HCT116 (cell line): ENCODE measurements at places on chromosomes 5 and 9.

DNA sequence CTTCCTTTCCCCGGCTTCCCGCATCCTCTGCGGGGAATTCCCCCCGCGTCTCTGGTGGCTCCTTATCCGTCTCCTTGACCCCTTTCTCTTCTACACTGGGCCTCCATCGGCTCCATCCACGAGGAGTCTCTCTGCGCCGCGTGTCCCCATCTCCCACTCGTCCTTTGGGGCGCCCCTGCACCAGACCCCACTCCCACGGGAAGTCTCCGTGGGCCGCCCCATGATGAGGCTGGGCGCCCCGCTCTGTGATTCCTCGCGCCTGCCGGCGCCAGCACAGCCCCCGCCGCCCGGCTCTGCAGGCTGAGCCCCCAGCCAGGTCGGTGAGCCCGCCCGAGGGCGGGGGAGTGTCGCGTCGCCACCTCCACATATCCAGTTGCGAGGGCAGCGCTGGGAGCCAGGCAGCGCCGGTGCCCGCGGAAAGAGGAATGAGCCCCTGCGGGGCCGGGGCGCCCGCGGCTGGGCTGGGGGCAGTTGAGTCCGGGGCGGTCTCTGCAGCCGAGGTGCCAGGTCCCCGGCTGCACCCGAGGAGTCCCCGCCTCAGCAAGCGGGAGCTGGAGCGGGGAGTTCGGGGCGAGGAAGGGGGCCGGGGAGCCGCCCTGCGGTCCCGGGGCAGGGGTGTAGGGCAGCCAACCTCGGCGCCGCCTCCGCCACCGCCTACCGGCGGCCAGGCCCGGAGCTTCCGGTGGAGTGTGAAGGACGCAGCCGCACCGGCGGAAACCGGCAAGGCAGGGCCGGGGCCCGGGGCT is 2.1 kb upstream of the TRAF1 start:
- DNase-seq: no peak

DNA sequence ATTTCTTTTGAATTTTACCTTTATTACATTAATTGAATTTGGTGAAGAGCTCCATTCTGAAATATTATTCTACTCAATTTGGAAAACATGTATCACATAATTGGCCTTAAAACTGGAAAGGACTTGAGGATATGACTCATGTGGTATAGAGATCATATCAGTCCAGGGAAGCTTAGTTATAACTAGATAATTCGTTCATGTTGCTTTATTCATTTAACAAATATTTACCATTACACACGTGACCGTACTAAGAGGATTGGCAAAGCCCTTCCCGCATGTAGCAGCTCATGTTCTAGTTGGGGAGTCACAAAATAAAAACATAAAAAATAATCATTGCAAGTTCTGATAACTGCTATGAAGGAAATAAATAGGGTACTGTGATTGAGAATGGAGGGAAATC is 1816.5 kb downstream of the MAT2B start:
- no peak for DNase-seq

DNA sequence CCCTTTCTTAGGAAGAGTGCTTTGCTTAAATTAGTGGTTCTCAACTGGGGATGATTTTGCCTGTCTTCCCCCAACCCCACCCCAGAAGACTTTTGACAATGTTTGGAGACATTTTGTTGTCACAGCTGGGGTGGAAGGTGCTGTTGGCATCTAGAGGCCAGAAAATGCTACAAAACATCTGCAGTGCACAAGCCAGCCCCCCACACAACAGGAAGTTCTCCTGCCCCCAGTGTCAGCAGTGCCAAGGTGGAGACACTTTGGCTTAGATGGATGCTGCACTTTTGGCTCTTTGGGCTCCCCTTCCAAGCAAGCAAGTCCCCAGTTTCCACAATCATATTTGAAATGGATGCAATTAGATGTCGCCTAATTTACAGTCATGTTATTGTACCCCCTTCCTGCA is 2.7 kb downstream of the HEMGN start:
- no peak for DNase-seq

DNA sequence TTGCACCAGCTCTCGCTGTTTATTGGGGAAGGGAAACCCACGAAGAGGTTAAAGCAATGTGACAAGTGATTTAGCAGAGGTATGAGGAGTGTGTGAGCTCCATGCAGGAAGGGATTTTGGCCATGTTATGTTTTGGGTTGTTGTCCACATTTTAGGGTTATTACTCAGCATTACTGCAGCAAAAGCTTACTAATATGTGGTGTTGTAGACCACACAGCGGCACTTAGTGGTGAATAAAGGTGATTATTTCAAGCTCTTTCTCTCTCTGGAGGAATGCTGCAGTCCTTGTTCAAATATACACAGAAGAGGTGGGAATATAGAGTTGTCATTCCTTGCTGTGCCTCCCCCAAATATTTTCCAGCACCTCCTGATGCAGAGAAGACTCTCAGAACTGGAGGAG is 29.7 kb upstream of the AKNA start:
- DNase-seq: no peak

GRCh38 chr5:159907689-159908590 is 8.3 kb upstream of the ADRA1B start:
- no peak for DNase-seq

GRCh38 chr5:54825005-54825404 is 160.4 kb downstream of the ESM1 start:
- DNase-seq: no peak

GRCh38 chr5:78660401-78660800 is 11.8 kb upstream of the LHFPL2 start:
- DNase-seq: no peak

GRCh38 chr5:83343299-83343698 is 128.2 kb upstream of the VCAN start:
- DNase-seq: no peak

GRCh38 chr5:95283022-95283615 is 1.8 kb downstream of the MCTP1 start:
- no peak for DNase-seq

- no peak for DNase-seq
These were observed 913.9 kb downstream of the TLE4 start for GRCh38 chr9:80485420-80486250.

DNA sequence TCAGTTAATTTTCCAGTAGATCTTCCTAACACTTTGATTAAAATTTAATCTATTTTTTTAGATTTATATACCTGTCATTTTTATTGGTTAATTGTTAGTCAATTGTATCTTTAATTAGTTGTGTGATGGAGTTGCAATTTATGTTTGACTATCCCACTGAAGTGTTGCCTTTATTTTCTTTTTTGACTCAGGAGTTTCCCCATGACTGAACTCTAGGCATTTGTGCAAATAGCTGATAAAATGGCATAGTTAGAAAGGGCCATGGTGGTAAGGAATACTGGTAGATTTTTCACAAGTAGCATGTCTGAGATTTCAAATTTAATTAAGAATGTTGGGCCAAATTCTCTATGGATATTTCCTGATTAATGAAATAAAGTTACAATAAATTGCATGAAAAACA is 273.1 kb upstream of the DAB2 start:
- DNase-seq: no peak

DNA sequence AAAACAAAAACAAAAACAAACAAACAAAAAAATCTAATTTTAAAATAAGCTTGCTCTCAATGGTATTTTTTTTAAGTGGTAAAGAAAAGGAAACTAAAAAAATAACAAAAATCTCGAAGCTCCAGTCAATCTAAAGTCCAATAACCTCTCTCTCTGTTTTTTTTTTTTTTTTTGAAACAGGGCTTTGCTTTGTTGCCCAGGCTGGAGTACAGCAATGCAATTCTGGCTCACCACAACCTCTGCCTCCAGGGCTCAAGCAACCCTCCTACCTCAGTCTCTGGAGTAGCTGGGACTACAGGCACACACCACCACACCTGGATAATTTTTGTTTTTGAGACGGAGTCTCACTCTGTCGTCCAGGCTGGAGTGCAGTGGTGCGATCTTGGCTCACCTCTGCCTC is 25.9 kb upstream of the GLDC start:
- DNase-seq: no peak

GRCh38 chr5:145951071-145951470 is 14.7 kb downstream of the SH3RF2 start:
- DNase-seq: no peak

DNA sequence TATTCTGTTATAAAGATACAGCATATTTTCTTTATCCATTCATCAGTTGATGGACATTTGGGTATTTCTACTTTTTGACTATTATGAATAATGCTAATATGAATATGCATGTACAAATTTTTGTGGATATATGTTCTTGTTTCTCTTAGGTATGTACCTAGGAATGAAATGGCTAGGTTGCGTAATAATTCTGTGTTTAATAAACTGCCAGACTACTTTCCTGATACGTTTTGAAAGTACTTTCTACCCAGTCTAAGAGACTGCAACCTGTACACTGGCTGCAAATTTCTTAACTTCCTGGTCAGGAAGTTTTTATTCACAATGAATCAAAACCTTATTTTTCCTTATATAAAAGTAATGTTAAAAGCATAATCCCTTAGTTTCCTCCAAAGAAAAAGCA is 93.9 kb upstream of the STARD4 start:
- no peak for DNase-seq

DNA sequence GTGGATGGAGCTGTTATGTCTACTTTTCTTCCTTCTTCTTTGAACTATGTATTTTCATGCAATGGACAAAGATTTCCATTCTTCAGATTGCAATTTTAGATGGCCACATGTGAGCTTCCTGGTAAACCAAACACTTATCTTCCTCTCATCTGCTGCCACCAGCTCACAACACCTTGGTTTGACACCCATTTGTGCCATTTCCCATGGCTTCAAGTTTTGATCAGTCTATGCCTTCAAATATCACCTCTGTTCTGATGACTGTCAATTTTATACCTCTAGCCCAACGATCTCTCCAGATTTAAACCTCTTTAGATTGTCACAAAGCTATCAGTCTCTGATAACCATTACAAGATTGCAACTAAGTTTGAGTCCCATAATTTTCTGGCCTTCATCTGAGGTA is 147.2 kb downstream of the TMEM38B start:
- no peak for DNase-seq

DNA sequence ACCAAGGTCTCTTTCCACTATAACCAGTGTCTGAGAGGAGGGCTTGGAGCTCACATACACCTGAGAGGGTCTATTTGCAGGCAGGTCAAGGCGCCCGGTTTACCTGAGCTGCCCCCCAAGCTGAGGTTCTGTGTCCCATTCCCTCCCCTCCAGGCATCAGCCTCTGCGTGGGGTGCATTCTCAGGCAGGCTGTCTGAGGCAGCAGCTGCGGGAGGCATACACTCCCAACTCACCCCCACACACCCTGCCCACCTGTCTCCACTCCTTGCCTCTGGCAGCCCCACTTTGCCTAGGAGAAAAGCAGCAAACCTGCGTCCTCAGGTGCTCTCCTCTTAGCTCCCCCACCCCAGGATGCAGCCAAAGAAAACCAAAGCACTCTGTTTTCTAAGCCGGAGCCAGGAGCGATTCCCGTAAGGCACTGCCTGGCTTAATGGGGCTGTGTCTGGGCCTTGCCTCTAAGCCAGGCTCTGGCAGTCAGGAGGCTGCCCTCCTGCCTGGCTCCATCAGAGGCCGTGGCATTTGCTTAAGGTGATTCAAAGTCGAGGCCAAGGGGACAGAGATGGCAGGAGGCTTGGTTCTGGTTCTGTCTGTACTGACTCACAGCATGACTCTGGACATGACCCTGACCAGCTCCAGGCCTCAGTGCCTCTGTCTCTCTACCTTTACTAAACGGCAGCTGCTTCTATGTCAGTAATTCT is 139.2 kb upstream of the TRIM32 start:
- no peak for DNase-seq
